T-helper 2 cell treated with Interferon-gamma antibody and Interleukin-4, amounts not matched to agents 5 μg/mL and 100 μg/mL, for 36 hours (primary cell): ENCODE measurements at places on chromosomes 7 and 10.

DNA sequence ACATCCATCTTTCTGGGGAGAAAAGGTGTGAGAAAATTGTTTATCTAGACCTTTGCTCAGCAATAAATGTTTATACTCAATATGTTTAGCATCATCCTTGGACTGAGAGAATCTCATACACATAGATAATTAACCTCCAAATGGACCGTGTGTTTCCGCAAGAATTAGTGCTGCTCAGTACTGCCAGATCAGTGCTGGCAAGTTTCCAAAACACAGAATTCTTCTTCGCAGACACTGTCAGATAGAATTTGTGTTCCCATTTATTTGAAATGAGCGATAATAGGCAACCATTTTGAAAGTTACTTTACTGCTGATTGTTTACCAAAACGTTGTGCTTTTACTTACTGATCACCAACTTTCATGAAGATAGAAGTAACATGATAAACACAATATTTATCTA lies 33.7 kb downstream of the STAMBPL1 start:
- no peak overlapping the region for H3K27ac ChIP-seq
- peaks cover 54% of the 10 kb centered on the region for H3K36me3 ChIP-seq
- peaks cover 12% of the 10 kb centered on the region for H3K4me1 ChIP-seq
- DNase-seq, result no peak
- no peaks in the 10 kb centered on the region for H3K27me3 ChIP-seq

DNA sequence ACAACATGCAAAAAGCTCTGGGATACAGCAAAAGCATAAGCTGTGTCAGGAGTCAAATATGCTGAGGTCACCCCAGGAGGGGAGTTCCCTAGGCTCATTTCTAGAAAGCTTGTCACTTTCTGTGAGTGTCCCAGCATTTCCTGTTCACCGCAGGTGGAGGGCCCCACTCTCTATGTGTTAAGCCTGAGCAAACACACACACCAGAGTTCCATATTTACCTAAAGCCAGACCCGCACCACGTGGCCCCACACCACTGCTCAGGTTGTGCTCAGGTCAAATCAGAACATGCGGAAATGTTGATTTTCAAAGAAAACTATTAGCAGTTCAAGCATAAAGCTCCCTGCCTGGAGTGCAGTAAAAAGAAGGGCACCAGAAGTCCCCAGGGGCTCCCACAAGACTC lies 259.6 kb upstream of the PPP2R2D start:
- peaks cover 8% of the 10 kb centered on the region for H3K4me1 ChIP-seq
- H3K27ac ChIP-seq, result no peak overlapping the region
- no peaks in the 10 kb centered on the region for H3K36me3 ChIP-seq
- H3K27me3 ChIP-seq, result no peaks in the 10 kb centered on the region
- H3K4me3 ChIP-seq, result no peak overlapping the region
- peak; percentile 36 for DNase-seq

DNA sequence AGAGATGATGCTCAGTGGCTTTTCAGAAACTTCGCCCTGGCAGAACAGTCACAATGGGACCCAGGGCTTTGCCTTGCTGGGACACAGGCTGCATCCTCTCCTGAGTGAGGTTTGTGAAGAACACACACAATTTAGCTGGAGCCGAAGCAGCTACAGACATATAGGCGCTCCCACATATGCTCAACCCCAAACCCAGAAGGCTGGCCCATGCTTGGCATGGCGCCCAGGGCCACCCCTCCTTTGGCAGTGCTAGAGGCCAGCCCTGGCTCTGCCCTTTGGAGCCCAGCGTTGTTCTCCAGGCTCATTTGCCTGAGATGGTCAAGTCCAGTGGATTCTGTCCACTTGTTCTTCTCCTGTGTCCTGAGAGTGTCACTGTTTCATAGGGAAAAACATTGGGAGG lies 94.4 kb downstream of the WDFY4 start:
- DNase-seq, result no peak
- H3K27me3 ChIP-seq, result peaks cover 12% of the 10 kb centered on the region
- H3K4me1 ChIP-seq, result no peaks in the 10 kb centered on the region
- no peaks in the 10 kb centered on the region for H3K36me3 ChIP-seq
- H3K4me3 ChIP-seq, result no peak overlapping the region
- no peak overlapping the region for H3K27ac ChIP-seq

- no peak overlapping the region for H3K4me3 ChIP-seq
- peaks cover 13% of the 10 kb centered on the region for H3K4me1 ChIP-seq
- H3K27ac ChIP-seq, result no peak overlapping the region
- no peak for DNase-seq
- peaks cover 5% of the 10 kb centered on the region for H3K27me3 ChIP-seq
Measured at GRCh38 chr7:155097338-155097737, 27.2 kb downstream of the HTR5A start.

GRCh38 chr7:19020062-19020461 lies 97.4 kb downstream of the TWIST1 start:
- no peak overlapping the region for H3K4me3 ChIP-seq
- no peak overlapping the region for H3K27ac ChIP-seq
- no peak for DNase-seq
- no peaks in the 10 kb centered on the region for H3K4me1 ChIP-seq

DNA sequence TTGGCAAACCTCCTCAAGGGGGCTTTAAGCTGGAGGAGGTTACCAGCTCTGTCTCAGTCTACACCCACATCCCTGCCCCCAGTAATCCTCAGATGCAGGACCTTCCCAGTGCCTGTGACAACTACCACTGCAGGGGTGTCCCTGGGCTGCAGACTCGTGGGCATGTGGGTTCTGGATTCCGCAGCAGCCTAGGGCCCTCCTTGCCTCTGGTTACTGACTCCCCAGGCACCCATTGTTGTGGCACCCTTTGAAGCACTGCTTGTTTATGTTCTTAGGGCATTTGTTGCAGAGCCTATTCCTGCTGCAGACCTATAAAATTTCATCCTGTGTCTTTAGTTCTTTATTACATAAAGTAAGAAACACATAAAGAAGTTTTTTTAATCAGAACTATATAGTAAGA lies 51.1 kb upstream of the GJD4 start:
- no peak for DNase-seq
- H3K4me1 ChIP-seq, result no peaks in the 10 kb centered on the region
- H3K27ac ChIP-seq, result no peak overlapping the region
- no peaks in the 10 kb centered on the region for H3K27me3 ChIP-seq
- H3K4me3 ChIP-seq, result no peak overlapping the region

- peak overlapping the region; percentile 41 for H3K27ac ChIP-seq
- no peak for DNase-seq
- H3K4me3 ChIP-seq, result peak overlapping the region; percentile 74
- H3K36me3 ChIP-seq, result peaks cover 27% of the 10 kb centered on the region
- peaks cover 52% of the 10 kb centered on the region for H3K27me3 ChIP-seq
Measured at GRCh38 chr10:123150271-123150985, 2.5 kb downstream of the HMX2 start.

DNA sequence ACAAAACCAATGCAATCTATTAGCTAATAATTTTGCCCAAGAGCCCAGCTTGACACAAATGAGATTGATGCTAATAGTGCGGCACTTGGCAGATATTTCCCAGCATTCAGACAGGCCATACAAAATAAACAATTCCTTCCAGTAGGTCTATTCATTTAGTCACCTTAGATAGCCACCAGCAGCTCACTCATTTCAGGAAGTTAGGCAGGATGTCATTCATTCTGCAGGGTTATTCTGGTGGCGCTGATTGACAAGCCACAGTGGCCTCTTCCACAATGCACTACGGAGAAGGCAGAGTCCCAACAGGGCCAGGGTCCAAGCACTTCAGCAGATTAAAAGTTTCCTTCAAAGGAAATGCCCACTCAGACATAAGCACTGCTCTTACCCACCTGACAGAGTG lies 55.8 kb downstream of the PIK3AP1 start:
- no peaks in the 10 kb centered on the region for H3K36me3 ChIP-seq
- H3K4me1 ChIP-seq, result peaks cover 12% of the 10 kb centered on the region
- H3K4me3 ChIP-seq, result no peak overlapping the region
- DNase-seq, result no peak
- H3K27me3 ChIP-seq, result peaks cover 6% of the 10 kb centered on the region

GRCh38 chr7:135300913-135301765 lies 67.5 kb downstream of the STRA8 start:
- H3K4me1 ChIP-seq, result no peaks in the 10 kb centered on the region
- no peak overlapping the region for H3K4me3 ChIP-seq
- no peak for DNase-seq

DNA sequence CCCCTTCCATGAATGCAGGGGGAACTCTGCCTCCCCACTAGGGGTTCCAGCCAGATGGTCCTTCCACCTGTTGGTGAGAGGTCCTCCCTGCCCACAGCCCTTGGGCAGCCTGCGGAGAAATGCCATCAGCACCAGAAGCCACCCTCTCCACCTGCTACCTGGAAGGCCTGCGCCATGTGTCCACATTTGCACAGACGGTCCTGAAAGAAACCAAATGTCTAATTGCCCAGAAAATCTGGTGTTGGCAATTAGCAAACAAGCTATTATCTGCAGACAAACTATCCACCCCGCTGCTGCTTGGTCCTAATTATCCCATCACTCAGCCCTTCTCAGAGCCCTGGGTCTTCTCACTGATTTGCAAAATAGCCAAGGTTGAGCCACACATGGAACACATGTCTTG lies 32.3 kb downstream of the HSPA12A start:
- no peak overlapping the region for H3K27ac ChIP-seq
- H3K4me1 ChIP-seq, result no peaks in the 10 kb centered on the region
- peaks cover 13% of the 10 kb centered on the region for H3K27me3 ChIP-seq
- no peak for DNase-seq
- H3K4me3 ChIP-seq, result no peak overlapping the region
- no peaks in the 10 kb centered on the region for H3K36me3 ChIP-seq

DNA sequence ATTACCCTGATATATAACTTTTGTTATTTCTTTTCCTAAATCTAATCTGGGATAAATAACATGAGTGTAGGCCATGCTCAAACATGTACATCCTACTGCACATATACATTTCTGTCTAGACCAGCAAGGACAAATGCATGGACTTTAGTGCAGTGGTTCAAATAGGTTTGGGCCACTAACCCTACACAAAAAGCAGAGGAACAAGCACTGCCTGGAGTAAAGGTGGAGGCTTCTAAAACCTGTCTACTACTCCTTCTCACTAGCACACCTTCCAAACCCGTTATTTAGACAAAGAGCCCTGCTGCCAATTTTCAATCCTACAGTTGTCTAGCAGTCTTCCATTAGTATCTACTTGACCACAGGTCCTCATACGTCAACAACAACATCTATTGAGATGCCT lies 34.8 kb downstream of the SGCE start:
- no peak for DNase-seq
- peaks cover 4% of the 10 kb centered on the region for H3K4me1 ChIP-seq
- no peak overlapping the region for H3K4me3 ChIP-seq
- no peak overlapping the region for H3K27ac ChIP-seq
- no peaks in the 10 kb centered on the region for H3K36me3 ChIP-seq

DNA sequence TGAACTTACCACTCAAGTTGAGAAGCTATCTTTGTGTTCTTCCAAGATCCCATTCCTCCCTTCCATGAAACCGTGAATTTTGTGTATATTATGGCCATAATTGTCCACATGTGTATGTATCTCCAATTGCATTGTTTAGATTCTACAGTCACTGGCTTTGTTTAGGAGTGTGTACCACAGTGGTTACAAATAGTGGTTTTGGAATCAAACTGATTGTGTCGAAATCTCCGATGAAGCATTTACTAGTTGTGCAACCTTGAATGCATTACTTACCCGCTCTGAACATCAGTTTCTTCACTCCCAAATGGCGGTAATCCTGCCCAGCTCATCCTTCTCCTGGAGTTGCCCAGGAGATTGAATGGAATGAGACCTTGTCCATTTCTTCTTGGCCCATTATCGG lies 145.0 kb upstream of the ZNF32 start:
- no peak overlapping the region for H3K4me3 ChIP-seq
- no peak for DNase-seq
- H3K36me3 ChIP-seq, result peaks cover 3% of the 10 kb centered on the region
- H3K27ac ChIP-seq, result no peak overlapping the region
- no peaks in the 10 kb centered on the region for H3K4me1 ChIP-seq

GRCh38 chr7:122316467-122317388 lies 12.2 kb upstream of the FEZF1 start:
- H3K4me3 ChIP-seq, result no peak overlapping the region
- DNase-seq, result no peak
- H3K27ac ChIP-seq, result peak overlapping the region; percentile 41
- no peaks in the 10 kb centered on the region for H3K4me1 ChIP-seq
- no peaks in the 10 kb centered on the region for H3K36me3 ChIP-seq
